ENCODE measurements at places on chromosomes 13 and 19.
A peak's percentile ranks its signal among the peaks of the same experiment; 100 is the strongest.

GRCh38 chr19:53357821-53358581, 7.5 kb upstream of the ZNF525 start:
- no peak for DNase-seq

- DNase-seq, result no peak
Measured at GRCh38 chr13:100837631-100838030, 163.0 kb upstream of the TMTC4 start.

GRCh38 chr19:17479325-17479791, 9.0 kb downstream of the SLC27A1 start:
- DNase-seq, result no peak

GRCh38 chr19:46489445-46490272, 6.0 kb downstream of the PNMA8B start:
- peak; percentile 17 for DNase-seq

DNA sequence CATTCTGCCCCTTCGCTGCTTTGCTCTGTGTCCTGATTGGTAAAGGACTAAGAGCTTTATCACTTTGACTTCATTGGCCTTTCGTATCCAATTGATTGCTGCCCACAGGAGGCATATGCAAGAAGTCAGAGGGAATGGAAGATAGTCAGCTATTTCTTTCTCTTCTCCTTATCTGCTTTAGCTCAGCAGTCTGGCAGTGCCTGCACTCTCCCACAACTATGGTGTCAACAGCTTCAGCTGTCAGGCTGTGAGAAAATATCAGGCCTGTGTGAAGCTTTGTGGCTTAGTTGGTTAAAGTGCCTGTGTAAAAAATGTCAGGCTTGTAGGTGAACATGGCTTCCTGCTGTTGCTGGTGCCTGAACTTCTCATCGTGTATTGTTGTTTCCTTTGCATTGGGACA, 243.0 kb downstream of the PCDH17 start:
- DNase-seq, result no peak

GRCh38 chr19:47035127-47036096, 13.0 kb downstream of the TMEM160 start:
- peak; percentile 92 for DNase-seq

DNA sequence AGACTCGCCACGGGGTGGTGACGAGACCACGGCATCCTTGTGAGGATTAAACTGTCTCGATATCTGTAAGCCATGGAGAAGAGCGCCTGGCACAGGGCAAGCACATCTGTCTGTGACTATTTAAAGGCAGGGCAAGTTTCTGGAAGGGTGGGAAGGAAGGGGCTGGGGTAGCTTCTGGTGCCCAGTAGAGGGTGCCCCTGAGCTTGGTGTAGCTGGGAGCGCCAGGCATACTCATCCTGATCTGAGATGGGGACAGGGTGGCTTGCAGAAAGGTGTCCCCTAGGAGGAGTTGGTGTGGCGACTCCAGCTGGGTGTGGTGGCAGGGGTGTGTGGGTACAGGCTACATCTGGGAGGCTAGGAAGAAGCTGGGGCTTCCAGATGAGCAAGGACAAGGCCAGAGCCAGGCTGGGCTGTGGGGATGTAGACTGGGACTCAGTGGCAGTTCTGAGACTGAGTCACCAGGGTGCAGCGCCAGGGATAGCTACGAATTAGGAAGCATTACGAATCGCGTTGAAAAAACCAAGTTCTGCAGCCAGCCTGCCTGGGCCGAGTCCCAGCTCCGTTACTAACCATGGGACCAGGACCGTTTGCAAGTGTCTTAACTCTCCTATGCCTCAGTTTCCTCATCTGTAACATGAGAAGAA, 23.1 kb upstream of the ASPDH start:
- DNase-seq, result no peak

DNA sequence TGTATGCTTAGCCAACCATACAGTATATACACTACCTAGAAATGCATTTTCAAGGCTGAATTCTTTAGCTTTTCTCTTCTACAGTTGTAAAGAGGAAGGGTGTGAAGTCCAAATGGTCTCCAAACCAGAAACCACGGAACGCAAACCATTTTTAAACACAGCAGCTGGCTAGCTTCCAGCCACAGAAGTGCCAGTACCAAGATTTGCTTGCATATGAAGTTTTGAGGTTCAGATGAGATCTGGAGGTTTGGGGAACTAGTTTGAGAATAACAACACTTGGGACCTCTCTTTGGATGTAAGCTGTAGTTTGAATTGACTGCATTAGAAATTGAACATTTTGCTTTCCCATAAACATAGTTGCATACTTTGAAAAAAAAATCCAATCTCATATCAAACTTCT, 1243.5 kb downstream of the EFNB2 start:
- no peak for DNase-seq

GRCh38 chr13:96080676-96081075, 9.2 kb upstream of the HS6ST3 start:
- no peak for DNase-seq

DNA sequence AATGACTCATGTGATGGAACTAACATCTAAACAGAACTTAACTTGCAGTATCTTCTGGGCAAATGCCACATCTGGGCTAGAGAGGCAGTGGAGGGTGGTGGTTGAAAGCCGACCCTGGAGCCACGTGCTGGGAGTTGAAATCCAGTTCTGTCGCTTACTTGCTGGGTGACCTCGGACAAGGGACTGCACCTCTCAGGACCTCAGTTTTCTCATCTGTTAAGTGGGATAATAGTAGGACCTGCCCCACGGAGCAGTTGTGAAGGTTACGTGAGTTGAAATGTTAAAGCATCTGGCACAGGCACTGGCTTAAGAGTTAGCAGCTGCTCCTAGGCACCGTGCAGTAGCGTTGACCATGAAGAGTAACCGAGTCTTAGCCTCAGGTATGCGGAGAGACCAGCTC, 76.1 kb downstream of the SIPA1L3 start:
- DNase-seq, result no peak

GRCh38 chr13:83765796-83766195, 116.5 kb downstream of the SLITRK1 start:
- DNase-seq, result no peak

- DNase-seq, result no peak
Measured at GRCh38 chr13:34758628-34759027, 183.4 kb upstream of the NBEA start.

DNA sequence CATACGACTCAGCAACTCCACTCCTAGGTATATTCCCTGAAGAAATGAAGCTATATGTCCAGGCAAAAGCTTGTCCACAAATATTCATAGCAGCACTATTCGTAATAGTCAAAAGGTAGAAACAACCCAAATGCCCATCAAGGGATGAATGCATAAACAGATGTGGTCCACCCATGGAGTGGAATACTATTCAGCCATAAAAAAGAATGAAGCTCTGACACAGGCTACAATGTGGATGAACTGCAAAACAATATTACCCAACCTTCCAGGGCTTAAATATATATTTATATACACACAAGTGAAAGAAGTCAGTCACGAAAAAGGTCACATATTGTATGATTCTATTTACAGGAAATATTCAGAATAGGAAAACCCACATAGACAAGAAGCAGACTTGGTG, 19.7 kb downstream of the RFX2 start:
- no peak for DNase-seq

DNA sequence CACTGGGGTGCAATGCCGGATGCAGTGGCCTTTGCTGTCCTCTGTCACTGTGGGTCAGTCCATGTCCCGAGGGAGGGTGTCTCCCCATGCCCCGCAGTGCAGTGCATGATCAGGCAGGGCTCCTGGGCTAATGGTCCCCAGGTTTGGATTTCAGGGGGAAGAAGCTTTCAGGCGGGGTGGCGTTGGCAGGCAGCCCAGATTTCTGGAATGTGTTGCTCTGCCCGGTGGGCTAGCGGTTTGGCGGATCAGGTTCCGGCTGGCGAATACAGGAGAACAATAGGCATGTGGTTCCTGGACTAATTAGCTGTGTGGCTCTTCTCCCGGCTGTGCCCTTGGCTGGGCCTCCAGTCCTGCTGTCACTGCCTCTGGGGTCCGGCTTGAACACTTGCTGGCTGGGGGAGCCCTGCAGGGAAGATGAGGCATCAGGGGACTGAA, 141.3 kb downstream of the FGF9 start:
- no peak for DNase-seq

DNA sequence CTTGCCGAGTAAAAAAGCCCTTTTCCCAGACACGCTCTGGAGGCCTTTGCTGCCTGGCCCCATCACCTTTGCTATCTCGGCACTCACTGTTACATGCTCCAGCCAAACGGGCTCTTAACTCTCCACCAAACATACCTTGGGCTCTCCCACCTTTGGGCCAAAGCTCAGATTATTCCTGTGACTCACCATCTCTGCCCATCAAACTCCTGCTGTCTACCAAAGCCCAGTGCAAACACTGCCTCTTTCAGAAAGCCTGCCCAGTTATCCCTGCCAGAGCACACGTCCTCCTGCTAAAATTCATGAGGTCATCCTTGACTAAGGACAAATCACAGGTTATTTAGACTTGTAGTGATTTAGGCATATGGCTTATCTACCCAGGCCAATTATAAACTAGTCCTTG, 48.1 kb upstream of the SERPINE3 start:
- DNase-seq, result no peak

- DNase-seq, result no peak
Measured at GRCh38 chr19:1715540-1715939, 37.8 kb upstream of the ONECUT3 start.

DNA sequence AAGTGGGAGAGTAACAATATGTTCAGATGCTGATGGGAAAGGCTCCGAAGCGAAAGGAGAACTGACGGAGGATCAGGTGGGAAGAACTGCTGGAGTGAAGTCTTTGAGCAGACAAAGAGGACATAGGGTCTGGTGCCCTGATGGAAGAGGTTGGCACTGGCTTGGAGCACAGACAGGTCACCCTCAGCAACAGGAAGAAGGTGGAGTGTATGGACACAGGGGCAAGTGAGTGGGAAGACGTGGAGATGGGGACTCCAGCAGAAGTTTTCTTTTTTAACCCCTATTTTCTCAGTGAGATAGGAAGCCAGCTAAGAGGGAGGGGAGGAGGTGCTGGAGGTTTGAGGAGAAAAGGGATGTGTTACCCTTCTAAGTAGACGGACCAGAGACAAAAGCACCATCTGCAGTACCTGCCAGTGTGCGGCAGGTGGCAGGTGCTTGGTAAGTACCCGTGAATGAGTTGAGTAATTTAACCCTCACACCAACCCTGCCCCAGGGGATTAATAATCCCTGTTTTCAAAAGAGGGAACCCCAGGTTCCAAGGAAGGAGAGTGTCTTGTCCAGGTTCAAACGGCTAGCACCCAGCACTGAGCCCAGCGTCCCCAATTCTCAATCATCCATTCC, 11.2 kb downstream of the HAS1 start:
- no peak for DNase-seq

GRCh38 chr13:20359335-20359734, 127.2 kb upstream of the GJB6 start:
- DNase-seq, result no peak

DNA sequence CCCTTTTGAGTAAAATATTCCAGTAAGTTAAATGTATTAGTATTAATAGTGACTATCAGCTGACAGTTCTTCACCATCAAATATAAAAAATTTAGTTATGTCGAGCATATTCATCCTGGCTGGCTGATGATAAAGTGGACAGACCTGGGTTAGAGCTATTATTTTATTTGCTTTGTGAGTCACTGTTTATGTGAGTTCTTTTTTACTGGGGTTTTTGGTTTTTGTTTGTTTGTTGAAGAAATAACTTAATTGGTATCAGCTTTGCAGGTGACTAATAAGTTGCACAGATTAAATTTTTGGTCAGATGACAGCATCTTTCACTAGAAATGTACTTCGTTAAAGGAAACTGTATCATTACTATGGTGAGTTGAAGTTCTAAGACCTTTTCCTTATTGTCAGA, 224.7 kb downstream of the GGACT start:
- no peak for DNase-seq

DNA sequence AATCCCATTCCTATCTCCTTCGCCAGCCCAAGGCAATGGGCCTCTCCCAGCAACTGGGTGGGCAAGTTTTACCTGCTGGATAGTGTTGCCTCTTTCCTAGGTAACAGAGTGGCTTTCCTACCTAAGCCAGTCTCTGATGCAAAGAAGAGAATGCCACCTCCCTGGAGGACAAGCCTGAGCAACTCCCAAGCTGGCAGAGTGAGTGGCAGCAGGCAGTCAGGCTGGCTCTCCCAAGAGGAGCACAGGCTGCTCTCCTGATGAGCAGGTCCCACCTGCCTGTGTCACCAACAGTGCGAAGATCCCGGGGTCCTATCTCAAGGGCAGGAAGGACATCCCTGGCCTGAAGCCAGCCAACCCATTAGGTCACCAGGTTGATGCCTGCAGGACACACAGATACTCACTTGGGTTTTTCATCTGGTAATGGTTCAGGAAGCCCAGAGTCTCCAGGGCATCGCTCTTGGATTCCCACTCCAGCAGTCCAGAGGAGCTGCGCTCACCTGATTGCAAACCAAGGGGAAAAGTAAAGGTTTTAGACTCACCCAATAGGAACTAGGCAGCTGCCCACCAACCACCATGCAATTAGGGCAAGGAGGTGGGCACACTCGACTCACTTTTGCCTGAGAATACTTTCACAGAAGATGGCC, 5.5 kb upstream of the ECH1 start:
- DNase-seq, result no peak

DNA sequence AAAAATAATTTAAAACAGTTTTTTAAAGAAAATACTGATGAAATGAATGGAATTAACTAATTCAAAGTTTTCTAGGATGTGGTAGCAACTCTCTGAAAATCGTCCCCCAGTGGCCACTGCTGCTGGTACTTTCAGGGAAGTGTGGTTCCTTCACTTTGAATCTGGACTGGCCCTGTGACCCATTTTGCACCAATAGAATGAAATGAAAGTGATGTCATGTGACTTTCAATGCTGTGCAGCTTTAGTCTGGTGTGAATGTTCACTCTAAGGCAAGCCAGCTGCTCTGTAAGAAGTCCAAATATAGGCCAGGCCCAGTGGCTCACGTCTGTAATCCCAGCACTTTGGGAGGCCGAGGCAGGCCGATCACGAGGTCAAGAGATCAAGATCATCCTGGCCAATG, 26.4 kb upstream of the HNRNPA1L2 start:
- no peak for DNase-seq

GRCh38 chr13:58804832-58805231, 1173.3 kb downstream of the PCDH17 start:
- no peak for DNase-seq

GRCh38 chr19:45078390-45079062, 534 bp upstream of the GEMIN7 start:
- DNase-seq, result no peak

DNA sequence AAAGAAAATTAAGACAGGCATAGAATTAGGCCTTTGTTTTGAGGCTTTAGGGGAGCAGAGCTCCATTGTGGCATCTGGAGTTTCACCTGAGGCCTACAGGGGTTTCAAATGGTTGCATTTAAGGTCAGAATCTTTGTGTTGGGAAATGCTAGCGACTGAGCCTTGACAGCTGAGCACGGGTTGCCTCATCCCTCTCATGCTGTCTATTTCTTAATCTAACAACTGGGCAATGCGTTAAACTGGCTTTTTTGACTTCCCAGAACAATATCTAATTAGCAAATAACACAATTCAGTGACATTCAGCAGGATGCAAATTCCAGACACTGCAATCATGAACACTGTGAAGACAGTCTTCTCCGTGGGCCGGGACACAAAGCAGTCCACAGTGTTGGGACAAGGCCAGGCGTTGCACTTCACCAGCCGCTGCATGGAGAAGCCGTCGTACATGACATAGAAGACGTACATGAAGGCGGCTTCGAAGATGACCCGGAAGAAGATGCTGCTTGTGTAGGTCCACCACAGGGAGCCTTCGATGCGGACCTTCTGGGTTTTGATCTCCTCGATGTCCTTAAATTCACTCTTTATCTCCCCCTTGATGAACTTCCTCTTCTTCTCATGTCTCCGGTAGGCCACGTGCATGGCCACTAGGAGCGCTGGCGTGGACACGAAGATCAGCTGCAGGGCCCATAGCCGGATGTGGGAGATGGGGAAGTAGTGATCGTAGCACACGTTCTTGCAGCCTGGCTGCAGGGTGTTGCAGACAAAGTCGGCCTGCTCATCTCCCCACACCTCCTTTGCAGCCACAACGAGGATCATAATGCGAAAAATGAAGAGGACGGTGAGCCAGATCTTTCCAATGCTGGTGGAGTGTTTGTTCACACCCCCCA, 3.8 kb downstream of the GJB2 start:
- no peak for DNase-seq

Measured in activated naive CD4-positive, alpha-beta T cell treated with anti-CD3 and anti-CD28 coated beads, Interleukin-2, amount 50 U/mL, for 16 hours (primary cell).